ENCODE measurements at places on chromosomes 7 and 10.

DNA sequence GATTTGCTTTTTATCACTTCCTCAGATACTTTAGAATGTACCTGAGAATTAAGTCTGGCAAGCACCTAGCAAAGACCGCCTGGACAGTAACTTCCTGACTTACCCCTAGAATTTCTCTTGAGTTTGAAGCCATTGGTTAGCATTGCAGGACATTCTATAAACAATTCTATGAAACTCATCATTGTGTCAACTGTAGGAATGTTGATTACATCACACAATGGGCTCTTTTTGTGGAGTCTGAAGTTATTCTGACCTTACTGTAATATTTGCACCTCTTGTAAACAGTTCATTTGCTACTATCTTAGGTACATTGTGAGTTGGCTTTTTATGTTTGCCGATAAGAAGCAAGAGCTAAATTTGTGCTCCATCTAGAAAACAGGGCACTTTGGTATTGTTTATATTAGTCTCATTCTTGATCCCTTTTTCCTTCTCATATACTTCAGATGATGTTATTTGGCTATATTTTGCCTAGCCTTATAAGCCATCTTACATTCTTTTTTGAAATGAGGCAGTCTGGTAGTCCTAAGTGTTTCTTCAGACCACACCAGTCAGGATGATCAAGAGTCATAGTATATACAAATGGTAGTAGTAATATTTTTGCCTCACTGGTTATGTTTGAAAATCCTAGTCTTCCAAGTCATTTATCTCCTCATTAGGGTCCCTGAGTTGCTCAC, 52.4 kb downstream of the CASD1 start:
- peaks cover 6% of the 10 kb centered on the region for H3K36me3 ChIP-seq
- H3K27ac ChIP-seq: no peak overlapping the region
- no peak overlapping the region for H3K4me3 ChIP-seq

DNA sequence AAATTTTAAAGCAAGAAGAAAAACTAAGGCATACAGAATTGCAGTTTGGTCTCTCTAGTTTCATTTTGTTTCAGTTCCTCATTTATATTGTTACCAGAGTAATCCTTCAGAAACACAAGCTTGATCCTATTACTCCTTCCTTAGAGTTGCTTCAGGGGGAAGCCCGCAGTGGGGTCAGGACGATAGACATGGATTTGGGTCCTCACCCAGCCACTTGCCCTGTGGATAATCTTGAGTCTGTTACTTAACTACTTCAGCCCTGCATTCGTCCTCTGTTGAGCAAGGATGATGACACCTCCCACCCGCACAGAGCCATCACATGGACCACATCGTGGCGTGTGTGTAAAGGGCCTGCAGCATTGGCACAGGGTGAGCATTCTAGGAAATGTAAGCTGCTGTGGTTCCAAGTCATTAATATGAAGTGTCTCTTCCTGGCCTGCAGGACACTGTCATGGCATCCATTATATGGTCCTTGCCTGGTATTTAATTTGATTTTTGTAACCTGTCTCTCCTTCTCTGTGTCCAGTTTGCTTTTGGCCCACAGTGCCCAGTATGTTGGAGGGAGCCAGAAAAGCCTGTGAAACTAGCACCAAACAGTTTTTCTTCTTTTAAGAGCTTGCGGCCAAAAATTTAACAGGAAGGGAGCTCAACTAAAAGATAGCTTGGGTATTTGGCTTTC, 111.2 kb downstream of the EEPD1 start:
- no peaks in the 10 kb centered on the region for H3K27me3 ChIP-seq
- DNase-seq: no peak
- H3K4me1 ChIP-seq: peaks cover 19% of the 10 kb centered on the region
- no peak overlapping the region for H3K27ac ChIP-seq
- no peaks in the 10 kb centered on the region for H3K36me3 ChIP-seq

DNA sequence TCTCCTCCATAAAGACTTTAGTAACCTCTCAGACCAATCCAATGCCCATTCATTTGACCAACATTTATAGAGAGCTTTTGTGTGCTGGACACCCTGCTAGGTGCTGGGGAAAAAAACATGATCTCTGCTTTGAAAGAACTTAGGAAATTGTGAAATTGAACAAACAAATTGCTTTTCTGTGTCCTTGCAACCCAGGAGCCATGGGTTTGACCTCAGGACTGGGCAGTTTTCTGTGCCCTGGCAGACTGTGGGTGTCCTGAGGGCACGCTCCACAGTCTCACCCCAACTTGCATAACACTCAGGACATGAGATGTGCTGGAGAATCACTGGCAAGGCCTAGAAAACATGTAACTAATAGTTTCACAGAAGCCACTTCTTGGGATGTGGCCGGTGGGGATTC, 429.1 kb upstream of the ZMIZ1 start:
- H3K27me3 ChIP-seq: peaks cover 6% of the 10 kb centered on the region
- DNase-seq: no peak
- H3K4me1 ChIP-seq: no peaks in the 10 kb centered on the region
- no peak overlapping the region for H3K27ac ChIP-seq
- no peak overlapping the region for H3K4me3 ChIP-seq

DNA sequence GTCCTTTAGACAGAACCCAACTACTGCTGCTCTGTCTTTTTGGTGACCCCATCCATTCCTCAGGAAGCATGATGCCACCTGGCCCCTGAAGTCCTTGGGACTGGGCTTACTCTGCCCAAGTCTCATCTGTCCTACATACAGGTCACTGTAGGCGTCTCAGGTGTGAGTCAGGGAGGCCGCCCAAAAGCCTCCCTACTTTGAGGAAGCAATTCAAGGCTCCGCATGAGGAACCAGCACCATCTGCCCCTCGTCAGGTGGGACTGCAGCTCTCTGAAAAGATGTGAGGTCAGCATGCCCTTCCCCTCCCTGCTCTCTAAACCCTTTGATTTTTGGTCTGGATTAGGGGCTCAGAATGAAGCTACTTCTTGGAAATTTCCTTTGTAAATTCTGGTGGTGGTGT, 354.8 kb downstream of the CXCL12 start:
- H3K27me3 ChIP-seq: peaks cover 12% of the 10 kb centered on the region
- H3K36me3 ChIP-seq: no peaks in the 10 kb centered on the region
- no peaks in the 10 kb centered on the region for H3K4me1 ChIP-seq
- no peak overlapping the region for H3K4me3 ChIP-seq
- no peak overlapping the region for H3K27ac ChIP-seq

- no peak for DNase-seq
- H3K4me3 ChIP-seq: no peak overlapping the region
- no peaks in the 10 kb centered on the region for H3K4me1 ChIP-seq
- no peaks in the 10 kb centered on the region for H3K36me3 ChIP-seq
These were observed 157.5 kb downstream of the XPNPEP1 start for GRCh38 chr10:109765838-109766237.

DNA sequence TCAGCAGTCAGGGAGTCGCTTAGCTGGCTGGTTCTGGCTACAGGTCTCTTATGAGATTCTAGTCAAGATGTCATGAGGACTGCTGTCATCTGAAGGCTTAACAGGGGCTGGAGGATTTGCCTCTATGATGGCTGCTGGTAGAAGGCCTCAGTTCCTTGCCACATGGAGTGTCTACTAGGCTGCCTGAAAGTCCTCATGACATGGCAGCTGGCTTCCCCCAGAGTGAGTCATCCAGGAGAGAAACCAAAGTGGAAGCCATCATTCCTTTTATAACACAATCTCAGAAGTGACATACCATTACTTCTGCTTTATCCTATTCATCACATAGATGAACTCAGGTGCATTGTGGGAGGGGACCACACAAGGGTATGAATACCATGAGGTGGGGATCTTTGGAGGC, 75.1 kb downstream of the EXOC6 start:
- H3K4me1 ChIP-seq: no peaks in the 10 kb centered on the region
- no peak overlapping the region for H3K27ac ChIP-seq
- no peak for DNase-seq
- H3K4me3 ChIP-seq: no peak overlapping the region
- H3K27me3 ChIP-seq: no peaks in the 10 kb centered on the region
- H3K36me3 ChIP-seq: peaks cover 10% of the 10 kb centered on the region

DNA sequence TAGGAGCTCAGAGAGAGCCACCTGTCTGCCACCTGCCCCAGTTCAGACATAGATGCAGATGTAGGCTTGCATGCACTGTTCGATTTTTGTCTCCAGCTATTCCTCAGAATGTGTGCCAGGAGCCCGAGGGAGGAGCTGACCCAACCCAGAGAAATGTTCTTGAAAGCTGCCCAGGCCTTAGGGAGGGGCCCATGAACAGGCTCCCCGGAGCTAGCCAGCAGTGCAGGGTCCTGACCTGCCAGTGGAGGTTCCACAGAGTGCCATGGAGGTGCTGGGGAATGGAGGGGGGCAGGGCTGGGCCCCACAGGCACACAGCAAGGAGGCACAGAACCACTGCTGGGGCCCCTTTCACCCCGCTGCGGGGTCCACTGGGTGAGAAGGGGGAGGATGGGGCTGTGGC, 29.6 kb upstream of the SFRP5 start:
- H3K4me3 ChIP-seq: no peak overlapping the region
- H3K27ac ChIP-seq: no peak overlapping the region
- DNase-seq: no peak
- peaks cover 13% of the 10 kb centered on the region for H3K36me3 ChIP-seq
- H3K4me1 ChIP-seq: peaks cover 17% of the 10 kb centered on the region
- H3K27me3 ChIP-seq: peaks cover 5% of the 10 kb centered on the region

- H3K27me3 ChIP-seq: no peaks in the 10 kb centered on the region
- H3K27ac ChIP-seq: no peak overlapping the region
- H3K36me3 ChIP-seq: peaks cover 3% of the 10 kb centered on the region
- no peak overlapping the region for H3K4me3 ChIP-seq
- H3K4me1 ChIP-seq: peaks cover 47% of the 10 kb centered on the region
- peak; percentile 37 for DNase-seq
These were observed 67.5 kb upstream of the TES start for GRCh38 chr7:116142850-116143249.

- H3K27me3 ChIP-seq: peaks cover 49% of the 10 kb centered on the region
- H3K27ac ChIP-seq: peak overlapping the region; percentile 15
- peaks cover 4% of the 10 kb centered on the region for H3K36me3 ChIP-seq
- H3K4me1 ChIP-seq: peaks cover 28% of the 10 kb centered on the region
These were observed 10.4 kb downstream of the ZNF365 start for GRCh38 chr10:62384447-62385081.

DNA sequence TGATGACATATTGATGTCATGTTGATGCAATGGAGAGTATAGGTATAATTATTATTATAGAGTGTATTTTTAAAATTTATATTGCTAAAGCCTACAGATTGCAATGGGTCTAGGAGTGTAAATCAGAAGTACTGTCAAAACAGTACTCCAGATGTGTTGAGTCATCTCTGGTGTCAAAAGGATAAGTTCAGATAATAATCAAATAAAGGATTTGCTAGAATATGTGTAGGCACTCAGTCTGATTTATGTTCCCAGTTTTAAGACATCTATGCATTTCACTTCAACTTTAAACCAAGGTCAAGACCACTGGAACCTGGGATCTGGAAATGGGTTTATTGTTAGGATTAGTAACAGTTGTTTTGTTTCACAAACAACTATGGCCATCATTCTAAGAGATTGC, 342.3 kb upstream of the BMPER start:
- H3K27me3 ChIP-seq: no peaks in the 10 kb centered on the region
- DNase-seq: no peak
- H3K4me1 ChIP-seq: peaks cover under 1% of the 10 kb centered on the region
- H3K27ac ChIP-seq: no peak overlapping the region
- H3K4me3 ChIP-seq: no peak overlapping the region

GRCh38 chr7:137903382-137904169, 56.8 kb upstream of the DGKI start:
- no peaks in the 10 kb centered on the region for H3K27me3 ChIP-seq
- no peak overlapping the region for H3K4me3 ChIP-seq
- peaks cover 20% of the 10 kb centered on the region for H3K4me1 ChIP-seq
- H3K27ac ChIP-seq: no peak overlapping the region

GRCh38 chr7:77570330-77571011, 33.4 kb downstream of the PTPN12 start:
- H3K4me3 ChIP-seq: no peak overlapping the region
- H3K4me1 ChIP-seq: no peaks in the 10 kb centered on the region

DNA sequence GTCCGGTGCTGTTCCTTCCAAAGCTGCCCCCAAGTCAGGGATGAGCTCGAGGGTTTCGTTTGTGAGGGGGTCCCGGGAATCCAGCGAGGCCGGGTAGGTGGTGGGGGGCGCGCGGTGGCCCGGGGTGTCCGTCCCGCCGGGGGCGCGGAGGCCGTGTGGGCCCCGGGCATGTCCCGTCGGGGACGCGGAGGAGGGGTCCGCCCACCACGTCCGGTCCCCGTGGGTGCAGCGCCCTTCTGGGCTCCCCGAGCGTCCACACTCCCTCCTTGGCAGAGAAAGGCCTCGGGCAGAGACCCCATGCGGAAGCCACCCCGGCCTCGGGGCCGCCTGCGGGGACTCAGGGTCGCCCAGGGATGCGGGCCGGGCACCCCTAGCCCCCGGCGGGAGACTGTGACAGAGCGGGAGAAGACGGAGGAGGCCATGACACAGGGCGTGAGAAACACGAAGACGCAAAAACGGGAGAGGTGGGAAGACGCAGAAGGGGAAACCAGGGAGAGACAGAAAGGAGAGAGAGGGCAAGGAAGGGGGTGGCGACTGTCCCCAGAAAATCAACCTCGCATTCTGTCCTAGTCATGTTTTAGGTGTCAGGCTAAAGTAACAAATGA, 640 bp upstream of the ZNF425 start:
- no peaks in the 10 kb centered on the region for H3K27me3 ChIP-seq
- DNase-seq: peak; percentile 73
- peak overlapping the region; percentile 99 for H3K27ac ChIP-seq

DNA sequence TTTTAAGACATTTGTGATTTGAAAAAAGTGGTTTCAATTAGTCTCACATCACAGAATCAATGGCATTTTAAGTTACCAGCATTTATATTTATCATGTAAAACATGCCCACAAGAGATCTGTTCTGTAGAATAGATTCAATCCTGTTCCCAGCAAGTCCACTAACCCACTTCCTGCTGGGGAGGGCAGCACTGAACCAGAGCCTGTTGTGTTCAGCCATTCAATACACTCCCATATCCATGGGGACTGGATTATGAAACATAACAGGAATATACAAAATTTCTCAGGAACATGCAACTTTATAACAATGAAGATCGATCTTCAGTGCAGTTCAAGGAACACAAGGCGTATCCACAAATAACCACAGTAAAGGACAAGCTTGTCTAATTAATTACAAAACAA, 24.4 kb upstream of the ANK3 start:
- no peaks in the 10 kb centered on the region for H3K36me3 ChIP-seq
- H3K27me3 ChIP-seq: no peaks in the 10 kb centered on the region
- H3K4me1 ChIP-seq: peaks cover 4% of the 10 kb centered on the region
- no peak for DNase-seq
- no peak overlapping the region for H3K4me3 ChIP-seq

DNA sequence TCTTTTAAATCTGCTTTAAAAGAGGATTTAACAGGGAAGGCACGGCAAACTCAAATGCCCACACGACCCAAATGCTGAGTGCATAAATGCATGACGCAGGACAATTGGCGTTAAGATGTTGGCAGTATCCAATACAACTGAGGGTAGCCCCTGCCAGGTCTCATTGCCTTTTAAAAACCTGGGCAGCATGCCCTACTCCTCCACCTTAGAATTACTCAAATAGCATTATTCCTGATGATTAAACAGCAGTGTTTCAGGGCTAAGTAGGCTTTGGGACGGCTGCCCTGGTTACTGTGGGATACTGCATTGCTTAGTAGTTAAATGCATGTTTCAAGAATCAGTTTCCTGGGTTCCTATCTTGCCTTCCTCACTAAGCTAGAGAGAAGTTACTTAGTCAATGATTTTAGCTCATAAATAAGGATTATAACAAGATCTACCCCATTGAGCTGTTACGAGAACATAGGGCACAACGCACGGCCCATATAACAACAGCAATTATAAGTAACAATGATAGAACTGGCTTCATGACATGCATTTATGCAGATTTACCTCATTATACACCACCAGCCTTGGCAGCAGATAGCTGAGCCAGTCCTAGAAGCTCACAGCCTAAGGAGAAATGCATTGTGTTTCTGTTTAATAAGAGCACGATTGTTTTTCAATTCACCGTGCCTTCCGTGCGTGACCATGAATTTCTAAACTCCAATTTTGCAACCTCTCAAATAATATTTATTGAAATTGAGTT, 7.9 kb downstream of the TUBAL3 start:
- H3K27ac ChIP-seq: no peak overlapping the region
- no peak for DNase-seq
- no peak overlapping the region for H3K4me3 ChIP-seq
- H3K36me3 ChIP-seq: no peaks in the 10 kb centered on the region
- no peaks in the 10 kb centered on the region for H3K4me1 ChIP-seq
